Activated T-helper 1 cell treated with anti-CD3 and anti-CD28 coated beads, Interleukin-2, amount 50 U/mL, for 16 hours (primary cell): ENCODE measurements at places on chromosomes 4 and X.

DNA sequence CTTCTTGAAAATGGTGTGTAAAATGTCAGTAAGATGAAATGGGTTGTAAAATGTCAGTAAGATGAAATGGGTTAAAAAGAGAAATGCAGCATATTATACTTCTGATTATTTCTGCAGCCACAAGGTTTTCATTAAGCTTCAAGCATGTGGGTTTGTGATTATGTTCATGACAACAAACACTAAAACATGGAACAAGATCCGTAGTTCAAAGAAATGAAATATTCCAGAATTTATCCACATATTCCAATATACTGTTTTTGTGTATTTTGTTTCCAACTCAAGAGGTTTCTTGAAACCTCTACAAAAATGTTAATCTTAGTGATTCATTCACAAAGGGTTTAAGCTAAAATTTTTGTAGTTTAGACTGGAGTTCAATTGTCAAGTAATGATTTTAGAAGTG, 84.0 kb downstream of the ADAMTS3 start:
- DNase-seq: no peak

GRCh38 chr4:79906303-79906702, 166.7 kb downstream of the ANTXR2 start:
- no peak for DNase-seq

- DNase-seq: no peak
Observed at GRCh38 chr4:184392748-184393559, 81.4 kb downstream of the IRF2 start.

GRCh38 chr4:186586205-186586604, 30.8 kb upstream of the MTNR1A start:
- no peak for DNase-seq

GRCh38 chrX:133005042-133005441, 46.6 kb upstream of the HS6ST2 start:
- no peak for DNase-seq

DNA sequence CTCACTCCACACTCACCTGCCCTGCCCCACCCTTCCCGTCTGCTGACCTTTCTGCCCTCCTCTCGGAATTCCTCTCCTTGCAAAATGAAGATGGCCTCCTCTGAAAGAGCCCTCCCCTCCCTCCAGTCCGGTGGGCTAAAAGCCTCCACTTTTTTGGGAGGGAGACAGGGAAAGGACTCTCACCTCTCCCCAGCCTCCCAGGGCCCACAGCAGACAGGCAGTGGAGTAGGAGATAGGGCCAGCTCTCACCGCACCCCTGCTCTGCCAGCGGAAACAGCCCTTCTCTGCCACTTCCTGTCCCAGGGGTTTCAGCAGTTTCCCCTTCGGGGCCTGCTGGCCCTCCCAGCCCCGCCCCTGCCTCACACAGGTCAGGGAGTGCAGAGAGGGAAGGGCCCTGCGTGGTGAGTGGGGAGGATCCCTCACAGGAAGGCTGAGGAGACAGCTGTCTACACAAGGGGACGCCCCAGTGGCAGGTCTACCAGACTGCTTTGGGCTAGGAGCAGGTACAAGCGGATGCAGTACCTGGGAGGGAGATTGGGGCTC, 18.2 kb downstream of the ELF4 start:
- peak; percentile 76 for DNase-seq

DNA sequence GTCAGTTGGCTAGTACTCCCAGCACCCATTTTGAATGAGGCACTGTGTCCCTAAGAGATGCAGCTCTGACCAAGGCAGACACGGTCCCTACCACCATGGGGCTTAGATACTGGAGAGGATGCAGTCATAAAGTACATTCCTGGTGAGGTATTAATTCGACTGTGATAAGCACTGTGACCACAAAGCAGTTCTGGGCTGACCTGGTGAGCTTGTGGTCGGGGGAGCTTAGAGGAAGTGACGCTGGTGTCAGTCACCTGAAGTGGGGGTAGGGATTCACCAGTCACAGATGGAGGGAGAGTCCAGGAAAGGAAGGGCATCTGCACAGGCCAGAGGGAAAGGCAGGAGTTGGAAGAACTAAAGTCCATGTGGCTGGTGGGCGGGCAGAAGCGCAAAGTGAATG, 15.8 kb upstream of the CLTRN start:
- no peak for DNase-seq

GRCh38 chr4:144213371-144213770, 72.9 kb upstream of the GYPA start:
- DNase-seq: no peak

- DNase-seq: no peak
Observed at GRCh38 chrX:29561417-29561816, 653.9 kb upstream of the MAGEB2 start.

DNA sequence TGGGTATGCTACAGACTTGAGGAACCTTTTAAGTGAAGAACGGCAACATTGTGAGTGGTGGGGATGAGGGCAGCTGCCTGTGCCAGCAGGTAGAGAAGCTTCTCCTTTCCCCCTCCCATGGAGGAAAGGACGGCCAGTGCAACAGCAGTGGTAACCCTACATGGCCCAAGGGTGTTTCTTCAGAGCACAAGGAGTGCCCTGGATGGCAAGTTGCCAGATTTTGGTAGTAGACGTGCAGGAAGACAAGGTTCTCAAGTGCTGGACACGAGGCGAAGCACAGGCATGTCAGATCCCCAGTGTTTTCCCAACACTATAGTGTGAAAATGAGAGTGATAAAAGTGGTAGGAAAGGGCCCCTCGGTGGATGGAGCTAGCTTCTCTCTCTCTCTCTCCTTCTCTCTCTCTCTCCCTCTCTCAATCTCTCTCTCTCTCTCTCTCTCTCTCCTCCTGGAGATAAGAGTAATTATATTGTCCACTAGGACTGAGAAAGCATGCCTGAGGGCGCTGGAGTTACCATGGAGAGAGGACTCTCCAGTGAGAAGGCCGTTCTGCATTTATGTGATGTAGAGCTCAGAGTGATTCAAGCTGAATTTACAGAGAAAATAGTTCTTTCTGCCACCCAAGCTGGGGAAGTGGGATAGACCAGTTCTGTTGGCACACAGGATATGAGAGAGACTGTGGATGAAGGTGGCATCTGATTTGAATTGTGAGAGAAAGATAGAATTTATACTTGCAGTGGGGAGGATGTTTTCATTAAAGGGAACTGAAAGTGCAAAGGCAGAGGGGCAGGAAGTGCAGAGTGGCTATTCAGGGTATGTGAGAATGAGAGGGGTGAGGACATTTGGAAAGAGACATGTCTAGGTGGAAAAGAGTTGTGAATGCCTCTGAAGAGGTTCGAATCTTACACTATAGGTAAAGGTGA, 25.7 kb upstream of the TRPC3 start:
- DNase-seq: no peak

- no peak for DNase-seq
Observed at GRCh38 chr4:142984871-142985585, 138.9 kb upstream of the INPP4B start.

GRCh38 chr4:6987588-6987961, 55.6 kb upstream of the TADA2B start:
- no peak for DNase-seq

DNA sequence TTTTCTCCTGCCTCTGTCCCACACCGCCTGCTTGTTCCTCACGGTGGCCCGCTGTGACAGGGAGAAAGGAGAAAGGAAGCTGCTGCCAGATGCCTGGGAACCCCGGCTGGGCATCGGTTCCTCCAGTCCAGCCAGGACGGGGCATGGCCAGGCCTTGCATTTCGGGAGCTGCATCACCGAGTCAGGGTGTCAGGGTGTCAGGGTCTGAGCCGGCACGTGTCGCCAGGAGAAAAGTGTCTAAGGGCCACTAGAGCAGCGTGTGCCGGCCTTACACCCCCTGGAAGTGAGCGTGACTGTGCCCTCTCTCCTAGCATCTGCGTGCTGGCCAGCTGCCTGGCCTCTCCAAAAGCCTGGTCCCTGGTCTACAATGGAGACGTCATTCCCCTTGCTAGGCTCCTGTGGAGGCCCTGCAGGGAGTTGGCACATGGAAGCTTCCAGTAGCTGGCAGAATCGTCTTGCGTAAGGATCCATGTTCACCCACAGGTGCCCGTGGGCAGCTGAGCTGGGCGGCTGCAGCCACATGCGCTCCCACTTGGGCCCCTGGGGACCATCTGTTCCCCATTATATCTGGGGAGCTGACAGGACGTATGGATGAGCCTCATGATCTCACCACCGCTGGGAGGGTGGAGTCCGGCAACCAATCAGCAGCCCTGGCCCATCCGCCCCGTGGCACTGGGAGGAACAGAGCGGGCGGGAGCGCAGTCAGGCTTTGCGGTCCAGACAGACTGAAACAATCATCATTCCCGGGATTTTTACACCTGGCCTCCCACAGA, 39.9 kb upstream of the HMX1 start:
- DNase-seq: no peak

GRCh38 chr4:52939739-52940138, 77.6 kb downstream of the RASL11B start:
- no peak for DNase-seq

DNA sequence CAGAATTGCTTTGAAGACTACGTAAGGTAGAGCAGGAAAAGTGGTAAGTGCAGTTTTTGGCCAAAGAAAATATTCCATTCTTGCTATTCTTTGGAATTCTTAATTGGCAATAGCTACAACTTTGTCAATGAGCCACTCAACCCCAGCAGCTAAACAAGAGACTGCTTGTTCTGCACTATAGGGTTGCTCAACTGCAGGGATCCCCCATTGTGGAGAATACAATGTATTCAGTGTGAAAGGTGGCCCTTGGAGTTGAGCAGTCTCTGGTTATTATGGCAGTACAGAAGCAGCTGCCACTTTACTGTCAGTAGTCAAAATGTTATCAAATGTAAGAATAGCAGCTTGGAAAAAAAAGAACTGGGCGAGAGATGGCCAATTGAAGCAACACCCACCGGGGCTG, 808.7 kb downstream of the CENPC start:
- DNase-seq: no peak

GRCh38 chr4:69167300-69167699, 47.2 kb downstream of the UGT2B11 start:
- no peak for DNase-seq

- DNase-seq: no peak
Observed at GRCh38 chr4:8581094-8581861, 1.1 kb downstream of the GPR78 start.

DNA sequence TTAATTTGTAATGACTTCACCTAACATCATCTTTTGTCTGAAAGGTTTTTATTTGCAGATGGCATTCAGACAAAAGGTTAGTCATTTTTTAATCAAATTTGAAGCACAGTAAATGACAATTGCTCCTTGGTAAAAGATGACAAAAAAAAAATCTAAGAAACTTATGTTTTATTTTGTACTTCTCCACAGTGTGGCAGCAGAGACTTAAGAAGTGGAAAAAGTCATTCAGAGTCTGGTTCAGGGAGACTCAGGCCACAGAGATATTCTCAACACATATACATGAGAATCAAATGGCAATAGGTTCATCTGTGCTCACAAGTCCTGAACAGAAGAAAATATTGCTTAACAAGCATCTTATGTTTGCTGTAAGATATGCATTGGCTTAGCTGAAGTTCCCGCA, 436.2 kb downstream of the KCNIP4 start:
- DNase-seq: no peak

GRCh38 chr4:122695226-122695625, 37.3 kb upstream of the BBS12 start:
- DNase-seq: no peak

GRCh38 chr4:186704057-186704456, 19.6 kb downstream of the FAT1 start:
- DNase-seq: no peak

GRCh38 chr4:20378181-20378580, 126.5 kb downstream of the SLIT2 start:
- no peak for DNase-seq

GRCh38 chr4:26763648-26764047, 97.0 kb upstream of the STIM2 start:
- no peak for DNase-seq
